ENCODE measurements at places on chromosomes 12 and 14.

DNA sequence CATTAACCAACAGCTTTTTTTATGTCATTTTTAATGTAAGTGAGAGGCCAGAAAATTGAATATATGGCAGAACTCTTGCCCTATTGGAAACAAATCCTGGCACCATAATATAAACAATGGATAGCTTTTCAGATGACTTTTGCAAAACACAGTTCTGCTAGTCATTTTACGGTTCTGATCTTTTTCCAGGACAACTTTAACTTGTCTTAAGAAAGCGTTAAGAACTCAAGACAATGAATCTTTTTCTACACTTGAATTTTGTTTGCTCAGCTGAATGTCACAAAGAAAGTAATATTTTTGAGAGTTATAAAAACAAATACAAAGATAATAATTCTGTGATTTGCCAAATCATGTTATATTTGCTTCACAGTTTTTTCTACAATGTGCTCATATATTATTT is 13.2 kb downstream of the KERA start:
- no peak for DNase-seq

GRCh38 chr12:13275241-13276085 is 78.9 kb downstream of the EMP1 start:
- no peak for DNase-seq

- no peak for DNase-seq
Measured at GRCh38 chr12:56286044-56286830, 13.9 kb downstream of the CS start.

DNA sequence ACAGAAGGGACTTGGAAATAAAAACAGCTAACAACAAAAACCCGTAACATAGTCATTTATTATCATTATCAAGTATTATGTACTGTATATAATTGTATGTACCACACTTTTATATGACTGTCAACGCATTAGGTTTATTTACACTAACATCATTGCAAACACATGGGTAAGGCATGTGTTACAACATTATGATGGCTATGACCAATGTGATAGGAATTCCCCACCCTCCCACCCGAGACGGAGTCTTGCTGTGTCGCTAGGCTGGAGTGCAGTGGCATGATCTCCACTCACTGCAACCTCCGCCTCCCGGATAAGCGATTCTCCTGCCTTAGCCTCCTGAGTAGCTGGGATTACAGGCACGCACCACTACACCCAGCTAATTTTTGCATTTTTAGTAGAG is 82.6 kb downstream of the ERC1 start:
- DNase-seq: no peak

- no peak for DNase-seq
Measured at GRCh38 chr12:3138941-3139511, 61.8 kb downstream of the TSPAN9 start.

GRCh38 chr12:6965026-6965661 is 5.3 kb downstream of the PHB2 start:
- peak; percentile 82 for DNase-seq

GRCh38 chr14:67744046-67744445 is 42.4 kb downstream of the RDH12 start:
- DNase-seq: no peak

- DNase-seq: peak; percentile 41
Measured at GRCh38 chr12:66269757-66270383, 32.4 kb upstream of the HELB start.

DNA sequence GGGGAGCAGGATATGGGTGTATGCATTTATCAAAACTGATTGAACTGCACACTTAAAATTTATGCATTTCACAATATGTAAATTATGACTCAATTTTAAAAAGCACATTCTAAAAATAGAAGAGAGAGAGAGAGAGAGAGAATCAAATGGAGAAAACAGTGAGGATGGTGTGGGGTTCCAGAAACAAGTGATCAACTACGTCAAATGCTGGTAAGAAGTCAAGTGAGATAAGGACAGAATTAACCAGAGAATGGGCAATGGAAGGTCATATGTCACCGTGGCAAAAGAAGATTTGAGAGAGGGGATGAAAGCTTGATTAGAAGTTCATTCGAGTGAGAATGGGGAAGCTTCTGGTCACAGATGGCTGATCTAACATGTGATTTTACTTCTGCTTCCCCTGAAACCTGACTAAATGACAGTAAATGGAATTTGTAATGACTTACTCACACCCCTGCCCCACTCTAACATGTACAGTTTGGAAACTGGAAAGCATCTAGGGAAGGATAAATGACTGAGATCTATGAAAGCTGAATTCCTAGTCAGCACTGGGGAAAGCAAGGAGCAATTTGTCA is 276.5 kb upstream of the AMIGO2 start:
- peak; percentile 52 for DNase-seq

GRCh38 chr12:108600702-108601007 is 2.8 kb upstream of the TMEM119 start:
- no peak for DNase-seq

GRCh38 chr14:94344389-94344788 is 21.3 kb upstream of the SERPINA6 start:
- DNase-seq: no peak

GRCh38 chr14:87712396-87713090 is 280.4 kb downstream of the GALC start:
- no peak for DNase-seq

GRCh38 chr14:56821177-56821576 is 10.9 kb upstream of the OTX2 start:
- DNase-seq: no peak

GRCh38 chr14:91088585-91089235 is 25.2 kb upstream of the DGLUCY start:
- no peak for DNase-seq

DNA sequence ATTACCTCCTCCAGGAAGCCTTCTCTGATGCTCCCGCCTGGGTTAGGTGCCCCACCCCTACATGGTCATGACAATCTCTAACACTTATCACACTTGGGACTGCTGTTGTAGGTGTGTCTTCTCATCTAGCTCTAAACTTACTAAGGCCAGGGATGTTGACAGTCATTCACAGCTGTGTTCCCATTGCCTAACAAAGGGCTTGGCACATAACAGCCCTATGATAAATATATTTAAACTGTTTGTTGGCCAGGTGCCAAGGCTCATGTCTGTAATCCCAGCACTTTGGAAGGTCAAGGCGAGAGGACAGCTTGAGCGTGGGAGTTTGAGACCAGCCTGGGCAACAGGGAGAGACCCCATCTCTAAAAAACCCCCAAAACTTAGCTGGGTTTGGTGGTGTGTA is 98.8 kb upstream of the RGS6 start:
- DNase-seq: no peak

DNA sequence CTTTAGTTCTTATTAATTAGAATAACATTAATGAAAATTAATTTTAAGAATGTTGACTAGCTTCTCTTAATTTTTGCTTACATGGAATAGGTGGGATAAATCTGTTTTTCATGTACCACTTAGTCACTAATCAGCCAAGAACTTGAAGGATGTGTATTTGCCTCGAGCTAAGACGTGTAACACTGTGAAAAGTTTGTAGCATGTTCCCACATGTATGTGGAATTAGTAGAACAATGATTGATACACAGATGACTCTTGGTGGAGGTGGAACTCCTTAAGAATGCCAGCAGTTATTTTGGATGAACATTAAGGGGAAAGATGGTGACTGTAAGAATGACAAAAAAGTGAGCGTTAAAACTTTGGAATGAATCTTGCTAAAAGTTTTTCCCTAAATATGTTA is 435.7 kb upstream of the MDGA2 start:
- DNase-seq: no peak

DNA sequence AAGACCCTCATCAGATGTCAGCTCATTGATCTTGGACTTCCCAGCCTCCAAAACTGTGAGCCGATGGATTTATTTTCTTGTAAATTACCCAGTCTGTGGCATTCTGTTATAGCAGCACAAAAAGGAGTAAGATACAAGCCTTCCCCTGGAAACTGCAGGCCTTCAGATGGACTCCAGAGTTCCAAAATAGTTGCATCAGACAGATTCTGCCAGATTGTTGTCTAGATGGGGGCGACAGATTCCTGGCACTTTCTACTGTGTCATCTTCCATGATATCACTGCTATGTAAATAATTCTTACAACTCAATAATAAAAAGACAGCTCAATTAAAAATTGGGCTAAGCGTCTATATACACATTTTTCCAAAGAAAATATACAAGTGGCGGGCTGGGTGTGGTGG is 17.2 kb upstream of the MARK3 start:
- no peak for DNase-seq

GRCh38 chr14:58731465-58732293 is 93.9 kb downstream of the DACT1 start:
- DNase-seq: no peak

DNA sequence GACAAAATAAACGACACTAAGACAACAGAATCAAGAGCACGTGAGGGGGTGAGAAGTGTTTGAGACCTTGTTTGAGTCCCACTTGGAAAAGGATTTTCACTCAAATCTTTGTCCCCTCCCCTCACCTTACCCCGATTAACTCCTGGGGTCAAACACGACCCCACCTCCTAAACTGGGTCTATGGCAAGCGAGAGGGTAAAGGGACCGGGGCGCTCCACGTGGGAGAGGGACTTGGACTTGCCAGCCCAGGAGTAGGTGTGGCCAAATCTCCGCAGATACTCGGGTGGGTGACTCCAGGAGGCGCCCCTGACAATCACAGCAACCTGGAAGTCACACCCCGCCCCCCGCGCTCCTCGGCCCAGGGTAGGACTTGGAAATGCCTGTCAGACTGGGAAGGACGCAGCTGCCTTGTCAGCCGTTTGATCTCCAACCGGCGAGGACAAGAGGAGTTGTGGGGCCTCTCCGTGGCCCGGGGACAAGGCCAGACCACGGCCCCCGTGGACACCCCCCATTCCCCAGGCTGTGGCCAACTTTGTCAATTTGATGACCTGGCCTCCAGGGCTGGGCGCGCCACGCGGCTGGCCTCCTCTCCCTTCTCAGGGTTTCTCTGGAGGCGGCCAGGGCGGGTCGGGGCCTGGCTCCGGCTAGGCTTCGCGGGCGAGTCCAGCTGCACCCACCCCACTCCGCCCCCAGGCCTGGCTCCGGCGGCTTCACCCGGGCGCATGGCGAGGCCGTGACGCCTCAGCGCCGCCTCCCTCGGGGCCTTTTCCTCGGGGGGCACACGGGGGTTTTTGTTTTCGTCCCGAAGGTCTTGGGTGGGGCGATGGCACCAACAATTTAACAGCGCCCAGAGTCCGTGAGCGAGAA is 1.1 kb upstream of the BCL11B start:
- DNase-seq: peak; percentile 50

Measured in GM20000 (cell line).